Right renal pelvis (tissue), 4 donors: ENCODE measurements at places on chromosomes 7 and 10.
A peak's percentile ranks its signal among the peaks of the same experiment; 100 is the strongest.

GRCh38 chr7:42746214-42746613, 165.7 kb downstream of the C7orf25 start:
- DNase-seq = no peak

- DNase-seq = no peak
Measured at GRCh38 chr7:28033386-28033785, 147.2 kb downstream of the JAZF1 start.

DNA sequence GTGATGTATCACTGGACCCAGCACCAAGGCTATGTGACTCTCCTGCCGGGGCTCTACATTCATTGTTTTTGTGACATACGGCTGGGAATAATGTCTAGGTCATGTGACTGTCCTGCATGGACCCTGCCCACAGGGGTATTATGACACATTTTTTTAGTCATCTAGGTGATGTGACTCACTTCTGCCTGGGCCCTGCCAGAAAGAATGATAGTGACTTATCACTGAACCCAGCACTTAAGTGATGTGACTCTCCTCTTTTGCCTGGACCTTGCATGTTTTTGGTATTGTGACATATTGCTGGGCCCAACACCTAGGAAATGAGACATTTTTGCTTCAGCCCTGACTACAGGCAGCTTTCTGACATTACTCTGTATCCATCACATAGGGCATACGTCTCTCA, 51.1 kb upstream of the ZNF107 start:
- no peak for DNase-seq

DNA sequence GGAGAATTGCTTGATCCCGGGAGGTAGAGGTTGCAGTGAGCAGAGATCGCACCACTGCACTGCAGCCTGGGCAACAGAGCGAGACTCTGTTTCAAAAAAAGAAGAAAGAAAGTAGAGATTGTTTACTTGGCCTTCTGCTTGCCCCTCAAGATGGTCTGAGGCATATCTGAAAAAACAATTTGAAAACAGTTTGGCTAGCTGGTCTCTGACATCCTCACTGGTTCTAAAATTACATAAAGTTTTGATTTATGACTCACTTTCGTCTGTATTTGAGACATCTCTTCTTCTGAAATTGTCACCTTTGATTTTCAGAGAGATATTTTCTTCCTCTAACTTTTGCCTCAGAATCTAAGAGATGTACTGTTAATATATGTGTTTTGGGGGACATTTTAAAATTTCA, 49.6 kb upstream of the HELLS start:
- no peak for DNase-seq

DNA sequence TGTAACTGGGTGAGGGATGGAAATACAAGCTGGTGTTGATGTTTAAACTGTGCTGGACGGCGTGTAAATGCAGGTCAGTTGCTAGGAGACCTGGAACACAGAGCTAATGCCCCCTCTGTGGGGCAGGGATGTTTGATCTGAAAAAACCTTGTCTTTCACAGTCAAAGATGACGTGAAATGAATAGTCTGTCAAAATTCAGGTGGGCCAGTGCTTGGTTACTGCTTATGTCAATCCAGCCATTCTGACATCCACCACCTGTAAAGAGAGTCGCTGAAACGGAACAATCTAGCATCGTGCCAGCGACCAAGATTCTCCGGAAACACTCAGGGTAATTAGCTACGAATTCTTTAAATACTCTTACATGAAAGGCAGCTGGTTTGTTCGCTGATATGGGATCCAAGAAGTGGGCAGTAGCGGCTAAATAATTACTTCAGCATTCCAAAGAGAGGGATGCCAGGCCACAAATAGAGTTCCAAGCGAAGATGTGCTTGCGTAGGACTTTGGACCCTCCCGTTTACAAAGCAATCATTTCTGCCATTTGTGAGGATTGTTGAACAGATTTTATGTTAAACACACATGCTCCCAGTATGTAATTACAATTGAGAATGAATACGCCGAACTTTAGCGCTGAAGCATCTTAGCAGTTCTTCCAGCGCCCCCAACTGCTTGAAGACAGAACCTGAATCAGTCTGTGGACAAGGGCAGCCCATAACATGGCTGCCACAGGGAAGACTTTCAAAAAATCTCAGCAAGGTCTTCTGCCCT, 7.3 kb upstream of the ASB4 start:
- DNase-seq = no peak

DNA sequence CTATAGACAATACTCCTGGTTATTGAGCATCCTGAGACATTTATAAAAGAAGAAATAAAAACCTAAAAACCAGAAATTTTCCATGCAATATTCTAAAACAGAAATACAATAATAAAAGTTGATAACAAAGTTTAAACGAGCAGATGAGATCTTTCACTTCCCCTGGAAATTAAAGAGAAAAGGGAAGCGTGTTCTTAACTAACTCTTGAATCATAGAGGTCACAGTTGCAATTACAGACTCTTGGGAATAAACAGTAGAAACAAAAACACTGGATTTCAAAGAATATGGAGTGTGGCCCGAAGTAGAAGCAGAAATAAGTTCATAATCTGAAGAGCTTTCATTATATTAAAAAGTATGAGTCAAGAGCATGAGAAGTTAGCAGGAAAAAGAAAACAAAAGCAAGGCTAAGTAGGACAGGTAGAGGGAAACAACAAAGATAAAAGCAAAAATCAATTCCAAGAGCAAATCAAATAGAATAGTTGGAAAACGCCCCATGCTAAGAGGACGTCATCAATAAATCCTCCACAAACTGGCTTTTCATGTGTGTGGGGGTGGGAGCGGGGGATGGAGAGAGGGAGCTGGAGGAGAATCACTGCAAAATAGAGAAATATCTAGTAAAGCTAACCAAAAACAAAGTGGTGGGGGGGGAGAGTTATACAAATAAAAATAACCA, 55.2 kb upstream of the C10orf71 start:
- no peak for DNase-seq

DNA sequence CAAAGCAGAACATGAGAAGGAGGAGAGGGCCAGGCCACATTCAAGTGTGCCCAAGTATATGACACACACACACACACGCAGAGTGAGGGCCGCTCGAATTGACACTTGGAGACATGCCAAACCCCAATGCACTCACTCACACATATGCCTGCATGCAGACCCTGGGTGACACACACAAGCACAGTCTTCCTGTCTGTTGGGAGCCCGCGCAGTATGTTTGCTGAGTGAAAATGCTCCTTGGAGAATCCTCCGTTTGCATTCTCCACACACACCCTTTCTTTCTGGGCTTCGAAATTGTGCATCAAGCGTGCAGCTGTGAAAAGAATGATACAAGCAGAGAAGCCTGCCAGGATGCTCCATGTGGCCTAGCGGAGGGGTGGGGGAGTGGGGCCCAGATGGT, 120.9 kb downstream of the PLXNA4 start:
- no peak for DNase-seq

DNA sequence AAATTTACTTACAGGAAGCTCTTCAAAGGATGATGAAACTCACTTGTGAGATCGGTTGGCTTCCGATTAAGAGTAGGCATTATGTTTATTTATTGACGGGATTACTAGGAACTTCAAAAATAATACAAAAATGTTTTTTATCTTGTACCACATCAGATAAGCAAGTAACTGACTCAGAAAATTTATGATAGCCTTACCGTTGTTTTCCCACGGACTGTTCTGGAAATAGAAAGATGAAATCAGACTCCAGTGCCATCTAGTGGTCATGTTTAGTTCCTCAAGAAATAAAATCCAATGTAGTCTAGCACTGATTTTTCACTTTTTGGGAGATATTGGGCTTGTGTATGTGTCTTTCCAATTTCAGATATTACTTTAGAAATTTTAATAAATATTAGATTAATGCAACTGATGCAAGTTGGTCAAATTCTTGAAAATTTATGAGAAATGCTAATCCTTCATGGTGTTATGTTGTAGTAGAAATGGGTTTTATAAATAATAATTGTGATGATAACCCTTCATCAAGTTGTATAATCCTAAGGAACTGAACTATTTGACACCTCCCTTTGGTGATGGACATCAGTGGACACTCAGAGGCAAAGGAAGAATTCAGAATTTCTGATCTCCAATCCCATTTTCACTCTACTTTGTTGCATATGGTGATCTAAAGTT, 168.8 kb downstream of the TMEM26 start:
- peak; percentile 53 for DNase-seq

DNA sequence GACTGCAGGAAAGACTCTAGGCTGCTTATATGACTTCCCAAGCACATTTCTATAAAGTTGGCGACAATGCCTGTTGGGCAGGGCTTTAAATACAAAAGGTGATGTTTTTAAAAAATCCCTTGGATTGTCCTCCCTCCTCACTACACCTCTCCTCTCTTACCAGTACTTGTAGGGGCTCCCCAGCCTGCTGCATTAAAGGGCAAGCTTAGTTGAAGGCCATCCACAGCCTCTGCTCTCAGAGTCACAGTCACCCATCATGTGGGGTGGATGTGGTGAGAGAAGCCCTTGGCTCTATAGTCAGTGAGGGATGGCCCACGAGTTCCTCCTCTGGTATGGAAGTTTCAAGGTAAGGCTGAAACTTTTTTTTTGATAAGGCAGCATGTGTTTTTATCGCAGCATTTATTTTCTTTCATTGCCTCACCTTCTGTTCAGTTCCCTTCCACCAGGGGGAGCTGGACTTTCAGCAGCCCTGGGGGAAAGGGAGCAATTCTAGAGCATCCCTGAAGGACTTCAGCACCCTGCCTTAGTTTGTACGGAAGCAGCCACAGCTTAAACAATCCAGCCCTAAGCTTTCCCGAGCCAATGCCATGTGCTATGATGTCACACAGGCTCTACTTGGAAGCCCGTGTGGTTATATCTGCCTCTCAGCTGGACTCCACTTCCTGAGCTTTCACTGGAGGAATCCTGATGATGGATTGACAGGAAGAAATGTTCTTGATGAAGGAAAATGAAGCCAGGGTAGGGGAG, 131.9 kb downstream of the CALCR start:
- DNase-seq = no peak

GRCh38 chr7:98557538-98558031, 59.5 kb upstream of the NPTX2 start:
- DNase-seq = no peak

- no peak for DNase-seq
Measured at GRCh38 chr7:100901921-100902332, 6.2 kb upstream of the ACHE start.

DNA sequence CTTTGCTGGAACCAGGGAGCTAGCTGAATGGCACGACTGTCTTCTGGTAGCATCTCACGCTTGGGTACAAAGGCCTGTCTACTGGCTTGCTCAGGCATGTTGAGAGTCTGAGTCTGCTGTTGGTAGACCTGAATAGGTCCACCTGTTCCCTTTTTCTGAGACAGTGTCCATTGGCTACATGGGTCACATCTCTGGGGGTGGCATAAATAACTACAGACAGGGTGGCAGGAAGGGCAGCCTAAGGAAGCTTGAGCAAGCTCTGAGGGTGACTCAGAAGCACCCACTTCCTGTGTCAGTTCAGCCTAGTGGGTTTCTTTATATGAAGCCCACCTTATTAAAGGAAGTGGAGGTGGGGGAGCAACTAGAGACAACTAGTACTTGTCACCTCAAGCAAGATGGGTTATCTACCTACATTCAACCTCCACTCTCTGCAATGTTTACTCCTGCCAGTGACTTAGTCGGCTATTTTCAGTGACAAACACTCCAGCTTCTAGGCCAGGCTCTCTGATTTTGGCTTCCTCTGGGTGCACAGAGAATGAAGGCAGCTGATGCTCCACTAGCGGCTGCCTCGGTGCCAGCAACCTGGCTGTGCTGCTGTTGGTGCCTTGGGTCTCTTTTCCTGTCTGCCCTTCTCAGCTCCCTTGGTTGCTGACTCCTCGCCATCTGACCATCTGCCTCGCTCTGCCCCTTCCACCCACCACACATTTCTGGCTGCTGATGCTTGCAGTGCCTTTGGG, 5.7 kb upstream of the ZYX start:
- DNase-seq = no peak

DNA sequence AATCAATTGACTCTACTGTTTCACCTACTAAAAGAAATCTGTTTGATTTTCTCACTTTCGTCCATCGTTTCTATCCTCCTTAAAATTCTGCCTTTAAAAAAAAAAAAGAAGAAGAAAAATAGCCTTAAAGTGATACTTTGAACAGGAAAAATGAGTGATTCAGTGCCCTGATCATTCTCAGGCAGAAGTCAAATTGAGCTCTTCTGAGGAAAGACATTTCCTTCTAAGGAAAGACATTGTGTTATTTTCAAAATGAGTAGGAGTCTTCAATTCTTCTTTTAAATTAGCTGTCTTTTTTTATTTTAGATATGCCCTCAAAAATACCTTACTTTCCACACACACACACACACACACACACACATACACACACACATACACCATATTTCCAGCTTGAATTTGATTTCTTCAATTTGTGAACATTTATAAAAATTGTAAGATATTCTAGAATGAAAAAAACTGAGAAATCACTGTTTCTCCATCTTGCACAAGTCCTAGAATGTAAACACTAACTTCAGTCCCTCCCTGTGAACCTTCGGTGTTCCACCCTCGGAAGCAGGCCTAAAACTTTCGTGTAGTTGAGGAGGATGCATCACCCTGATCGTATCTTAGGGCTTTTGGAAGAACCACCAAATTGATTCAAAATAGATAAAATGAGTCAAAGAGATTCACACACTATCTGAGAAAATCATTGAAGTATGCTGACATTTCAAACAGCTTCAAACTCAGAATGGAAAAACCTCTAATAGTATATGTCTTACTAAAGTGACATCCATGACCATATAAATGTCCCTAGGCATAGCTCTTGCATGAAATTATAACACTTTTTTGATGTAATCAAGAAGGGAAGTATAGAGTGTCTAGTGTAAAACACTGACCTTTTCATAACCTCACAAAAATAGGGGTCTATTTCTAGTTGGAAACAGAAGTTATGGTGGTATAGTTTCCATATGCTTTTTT, 270.8 kb downstream of the GATA3 start:
- no peak for DNase-seq

GRCh38 chr10:66192162-66192831, 733.5 kb upstream of the LRRTM3 start:
- no peak for DNase-seq

- no peak for DNase-seq
Measured at GRCh38 chr7:26637610-26638009, 226.8 kb downstream of the SKAP2 start.

- no peak for DNase-seq
Measured at GRCh38 chr10:98572594-98572993, 125.9 kb upstream of the HPS1 start.

DNA sequence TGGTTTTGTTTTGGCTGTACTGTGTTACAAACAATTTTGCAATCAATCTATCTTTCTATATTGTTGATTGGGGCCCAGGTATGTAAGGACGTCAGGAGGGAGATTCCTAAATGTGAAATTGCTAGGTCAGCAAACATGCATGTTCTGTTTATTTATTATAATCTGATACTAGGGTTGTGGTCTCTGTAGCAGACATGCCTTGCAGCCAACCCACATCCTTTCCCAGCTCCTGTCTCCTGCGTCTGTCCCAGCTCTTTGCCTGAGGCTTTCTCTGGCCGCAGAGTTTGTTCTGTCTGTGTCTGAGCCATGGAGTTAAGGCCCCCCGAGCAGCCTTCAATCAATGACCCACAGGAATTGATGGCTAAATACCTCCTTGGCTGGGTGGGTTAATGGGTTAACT, 124.0 kb upstream of the ZEB1 start:
- DNase-seq = no peak
